ENCODE measurements at places on chromosomes 4 and X. TPM values are rescaled to one million over a fixed set of nuclear protein-coding genes. Genes with fewer than 3 reads are reported as not detected.
A peak's percentile ranks its signal among the peaks of the same experiment; 100 is the strongest.

DNA sequence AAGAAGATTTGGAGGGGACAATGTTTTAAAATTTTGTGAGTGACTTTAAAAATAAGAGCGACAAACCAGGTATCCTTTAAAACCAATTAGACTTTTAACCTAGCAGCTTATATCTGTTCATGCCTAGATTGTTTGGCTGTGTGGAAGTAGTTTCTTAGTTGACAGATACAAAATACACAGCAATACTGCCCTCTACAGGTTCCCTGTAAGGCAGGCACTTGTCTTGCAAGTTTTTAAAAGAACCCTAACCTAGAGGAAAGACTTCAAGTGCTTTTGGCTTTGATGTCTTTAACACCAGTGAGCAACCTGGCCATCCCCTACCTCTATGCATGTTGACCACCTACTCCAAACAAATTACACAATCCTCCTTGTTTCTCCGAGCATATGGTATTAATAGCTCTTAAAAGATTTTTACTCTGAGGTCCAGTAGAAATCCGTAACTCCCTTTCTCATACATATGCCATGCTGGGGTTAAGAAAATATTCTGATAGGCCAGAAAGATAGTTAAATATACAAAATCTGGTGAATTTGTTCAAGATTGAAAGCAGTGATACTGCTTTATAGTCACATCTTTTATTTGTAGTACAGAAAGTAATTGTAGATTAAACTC, 273.0 kb downstream of the ARHGAP24 start:
- peak; percentile 26 for DNase-seq

GRCh38 chrX:120562569-120562926, 1.8 kb upstream of the CUL4B start:
- DNase-seq: no peak

DNA sequence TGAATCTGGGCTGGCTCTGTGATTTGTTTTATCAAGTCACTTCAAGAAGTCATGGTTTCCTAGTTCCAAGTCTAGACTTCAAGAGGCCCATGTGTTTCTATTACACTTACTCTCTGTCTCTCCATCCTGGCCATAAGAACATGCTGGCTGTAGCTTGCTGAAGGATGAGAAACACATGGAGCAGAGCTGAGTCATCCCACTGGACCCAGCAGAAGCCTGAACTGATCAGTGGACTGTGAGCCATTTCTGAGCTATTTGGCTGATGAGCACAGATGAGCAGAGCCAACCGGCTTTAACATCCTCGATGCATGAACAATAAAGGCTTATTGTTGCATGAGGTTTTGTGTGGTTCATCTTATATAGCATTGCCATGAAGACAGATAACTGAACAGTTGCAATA, 290.6 kb upstream of the BOD1L1 start:
- no peak for DNase-seq

The ASB11 gene
- total RNA-seq: not detected

The EPGN gene
- total RNA-seq: not detected

The NKRF gene
- total RNA-seq: 18.4 TPM

GRCh38 chrX:150934453-150934852, 36.0 kb upstream of the CD99L2 start:
- no peak for DNase-seq

The AFM gene
- not detected for total RNA-seq

GRCh38 chr4:173159791-173160190, 8.8 kb upstream of the GALNT7 start:
- DNase-seq: no peak

The PAGE1 gene
- total RNA-seq: not detected

The AFF2 gene
- 0.40 TPM for total RNA-seq

DNA sequence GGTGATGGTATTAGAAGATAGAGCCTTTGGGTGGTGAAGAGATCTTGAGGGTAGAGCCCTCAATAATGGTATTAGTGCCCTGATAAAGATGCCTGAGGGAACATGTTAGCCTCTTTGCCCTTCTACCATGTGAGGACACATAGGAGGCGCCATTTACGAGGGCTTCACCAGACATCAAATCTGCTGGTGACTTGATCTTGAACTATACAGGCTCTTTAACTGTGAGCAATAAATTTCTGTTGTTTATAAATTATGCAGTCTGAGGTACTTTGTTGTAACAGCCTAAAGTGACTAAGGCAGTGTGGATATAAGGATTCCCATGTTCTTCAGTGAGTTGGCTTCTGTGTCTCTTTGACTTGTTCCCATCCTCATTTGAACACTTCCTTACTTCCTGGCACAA, 11.8 kb downstream of the MOB1B start:
- DNase-seq: no peak

The PAPSS1 gene
- total RNA-seq: 20.8 TPM

The AMBN gene
- total RNA-seq: not detected

DNA sequence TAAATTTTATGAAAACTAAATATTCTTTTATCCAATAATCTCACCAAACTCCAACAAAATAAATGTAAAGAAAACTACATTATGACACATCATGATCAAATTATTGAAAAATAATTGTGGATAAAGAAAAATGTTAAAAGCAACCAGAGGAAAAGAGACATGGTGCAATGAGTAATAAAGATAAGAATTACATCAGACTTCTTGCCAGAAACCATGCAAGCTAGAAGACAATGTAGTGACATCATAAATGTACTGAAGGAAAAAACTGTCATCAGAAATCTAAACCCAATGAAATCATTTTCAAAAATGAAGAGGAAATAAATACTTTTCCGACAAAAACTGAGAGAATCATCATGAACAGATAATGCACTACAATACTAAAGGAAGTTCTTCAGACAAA, 135.9 kb upstream of the EOLA2 start:
- DNase-seq: no peak

GRCh38 chr4:158201322-158201721, 9.0 kb upstream of the TMEM144 start:
- DNase-seq: no peak
